GM23338 (cell line): ENCODE measurements at places on chromosomes 3 and 15. TPM values are rescaled to one million over a fixed set of nuclear protein-coding genes. Genes with fewer than 3 reads are reported as not detected.
A peak's percentile ranks its signal among the peaks of the same experiment; 100 is the strongest.

The PROS1 gene
- 2.5 and 4.1 TPM in 2 replicates for total RNA-seq

The FOXL2NB gene
- total RNA-seq, result 10.0 and 15.6 TPM in 2 replicates

The GOLGA8S gene
- not detected in 2 replicates for total RNA-seq

The DGKG gene
- 0.14 TPM in 1 of 2 replicates, not detected in the other for total RNA-seq

The NANOGP8 gene
- 49.6 and 53.4 TPM in 2 replicates for total RNA-seq

The CNTN4 gene
- total RNA-seq, result 1.1 and 4.0 TPM in 2 replicates

The AADACL2 gene
- total RNA-seq, result not detected in 2 replicates

The MST1R gene
- 3.7 and 4.4 TPM in 2 replicates for total RNA-seq

The PLA1A gene
- not detected in 2 replicates for total RNA-seq

The FANCI gene
- 52.4 and 66.8 TPM in 2 replicates for total RNA-seq

- H3K27ac ChIP-seq, result no peak overlapping the region
- no peaks in the 10 kb centered on the region for H3K4me1 ChIP-seq
- H3K4me3 ChIP-seq, result no peak overlapping the region
These were observed 41.8 kb upstream of the UBE2E2 start for GRCh38 chr3:23161308-23161707.

- DNase-seq, result no peak
- H3K4me1 ChIP-seq, result no peaks in the 10 kb centered on the region
- H3K36me3 ChIP-seq, result no peaks in the 10 kb centered on the region
- H3K4me3 ChIP-seq, result no peak overlapping the region
- no peaks in the 10 kb centered on the region for H3K27me3 ChIP-seq
These were observed 71.2 kb downstream of the TNFAIP8L3 start for GRCh38 chr15:51023499-51023898.

DNA sequence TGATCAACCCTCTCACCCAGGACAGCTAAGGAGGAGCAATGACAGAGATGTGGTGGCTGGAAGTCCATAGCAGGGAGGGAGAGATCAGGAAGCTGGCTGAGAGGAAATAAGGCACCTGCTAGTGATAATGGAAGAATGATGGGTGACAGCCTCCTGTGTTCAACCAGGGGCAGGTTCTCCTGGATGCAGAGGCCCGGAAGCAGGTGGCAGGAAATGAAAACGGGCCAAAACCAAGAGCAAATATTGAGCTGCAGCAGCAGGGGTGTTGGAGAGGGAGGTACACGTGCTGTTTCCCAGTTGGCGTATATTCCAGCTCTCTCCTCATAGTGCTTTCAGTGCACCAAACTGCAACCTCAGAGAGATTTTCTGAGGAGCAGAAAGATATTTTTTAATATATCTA is 213.4 kb upstream of the TBL1XR1 start:
- no peak overlapping the region for H3K4me3 ChIP-seq
- H3K4me1 ChIP-seq, result peaks cover 4% of the 10 kb centered on the region; the same call in 1 of the 2 replicates
- H3K36me3 ChIP-seq, result no peaks in the 10 kb centered on the region
- H3K27me3 ChIP-seq, result no peaks in the 10 kb centered on the region
- H3K27ac ChIP-seq, result no peak overlapping the region

DNA sequence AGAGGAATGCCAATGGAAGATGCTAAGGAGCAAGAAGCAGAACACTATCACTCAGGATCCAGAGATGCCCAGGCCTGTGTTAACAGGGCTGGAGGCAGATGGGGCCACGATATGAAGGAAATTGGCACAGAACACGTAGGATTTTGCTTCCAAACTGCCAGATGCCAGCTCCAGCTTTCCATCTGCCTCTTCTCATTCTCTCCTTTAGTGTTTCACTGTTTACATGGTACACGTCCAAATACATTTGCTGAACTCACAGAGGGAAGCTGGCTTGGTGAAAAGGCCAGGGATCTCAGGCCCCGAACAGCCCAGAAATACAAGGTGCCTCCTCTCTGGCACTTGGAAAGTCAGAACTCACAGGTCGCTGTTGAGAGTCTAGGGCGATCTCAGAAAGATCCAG is 187.0 kb downstream of the NTRK3 start:
- H3K4me3 ChIP-seq, result no peak overlapping the region
- H3K36me3 ChIP-seq, result no peaks in the 10 kb centered on the region
- no peak overlapping the region for H3K27ac ChIP-seq
- no peaks in the 10 kb centered on the region for H3K27me3 ChIP-seq

- peaks cover 20% of the 10 kb centered on the region for H3K4me1 ChIP-seq
- no peak overlapping the region for H3K27ac ChIP-seq
- H3K27me3 ChIP-seq, result peaks cover 54% of the 10 kb centered on the region
- no peak for DNase-seq
These were observed 32.1 kb upstream of the ST3GAL6 start for GRCh38 chr3:98730886-98731537.

DNA sequence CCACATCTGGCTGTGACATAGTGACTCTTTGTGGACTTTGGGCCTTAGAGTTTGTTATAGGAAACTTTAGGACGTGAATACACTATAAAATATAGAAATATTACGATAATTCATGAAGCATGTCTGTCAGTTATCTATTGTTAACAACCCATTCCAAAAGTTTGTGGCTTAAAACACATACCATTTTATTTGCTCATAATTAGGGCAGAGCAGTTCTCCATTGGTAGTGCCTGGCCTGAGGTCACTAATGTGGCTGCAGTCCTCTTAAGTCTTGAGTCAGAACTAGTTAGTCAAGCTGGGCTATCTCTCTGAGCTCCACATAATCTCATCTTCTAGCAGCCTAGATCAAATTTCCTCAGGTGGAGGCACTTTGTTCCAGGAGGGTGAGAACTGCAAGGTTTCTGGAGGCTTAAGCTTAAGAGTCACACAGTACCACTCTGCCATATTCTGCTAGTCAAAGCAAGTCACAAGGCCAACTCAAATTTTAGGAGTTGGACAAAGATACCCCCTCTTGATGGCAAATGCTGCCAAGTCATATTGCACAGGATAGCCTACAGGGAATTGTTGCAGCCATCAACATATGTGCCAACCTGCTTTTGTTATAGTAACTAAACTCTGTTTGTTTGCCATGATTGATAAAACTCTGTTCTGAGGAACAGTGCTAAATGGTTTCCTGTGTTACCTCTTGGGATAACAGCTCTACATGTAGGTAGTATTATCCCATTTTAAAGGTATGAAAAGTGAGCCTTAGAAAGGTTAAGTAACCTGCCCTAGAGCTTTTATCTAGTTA is 8.7 kb downstream of the ATXN7 start:
- DNase-seq, result no peak
- no peak overlapping the region for H3K4me3 ChIP-seq
- no peaks in the 10 kb centered on the region for H3K36me3 ChIP-seq
- H3K27ac ChIP-seq, result no peak overlapping the region
- H3K4me1 ChIP-seq, result peaks cover 16% of the 10 kb centered on the region
- no peaks in the 10 kb centered on the region for H3K27me3 ChIP-seq

DNA sequence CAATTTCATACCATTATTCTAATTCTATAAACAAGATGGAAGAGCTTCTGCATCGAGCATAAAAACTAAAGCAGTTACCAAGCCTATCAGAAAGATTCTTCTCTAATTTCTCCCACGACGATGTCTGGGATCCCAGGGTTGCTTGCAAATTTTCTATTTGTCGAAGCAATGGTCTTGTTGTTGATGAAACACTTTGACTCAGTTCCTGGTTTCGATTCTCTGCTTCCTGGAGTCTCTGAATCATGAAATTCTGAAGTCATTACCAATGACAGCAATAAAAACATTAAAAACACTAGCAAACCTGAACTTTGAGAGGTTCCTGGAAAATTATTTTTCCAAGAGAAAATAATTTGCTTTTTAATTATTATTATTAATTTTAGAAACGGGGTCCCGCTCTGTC is 18.7 kb downstream of the TMF1 start:
- no peaks in the 10 kb centered on the region for H3K4me1 ChIP-seq
- peaks cover 25% of the 10 kb centered on the region for H3K36me3 ChIP-seq
- DNase-seq, result no peak
- no peaks in the 10 kb centered on the region for H3K27me3 ChIP-seq
- H3K27ac ChIP-seq, result no peak overlapping the region
- H3K4me3 ChIP-seq, result no peak overlapping the region

DNA sequence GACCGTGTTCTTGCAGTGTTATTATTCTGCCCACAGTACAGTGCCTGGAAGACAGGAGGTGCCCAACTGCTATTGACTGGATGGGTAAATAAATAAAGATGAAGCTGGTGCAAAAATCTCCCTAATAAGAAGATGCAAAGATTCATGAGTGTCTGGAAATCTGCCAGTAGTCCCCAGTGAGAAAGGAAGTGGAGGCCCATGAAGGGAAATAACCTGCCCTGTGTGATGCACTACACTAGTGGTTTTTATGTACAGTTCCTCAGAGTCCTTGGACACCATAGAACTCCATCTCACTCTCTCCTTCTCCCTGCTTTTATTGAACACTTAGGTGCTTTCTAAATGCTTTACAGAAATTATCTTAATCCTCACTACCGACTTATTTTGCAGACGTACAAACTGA is 8.3 kb upstream of the SUCLG2 start:
- H3K4me3 ChIP-seq, result no peak overlapping the region
- no peaks in the 10 kb centered on the region for H3K27me3 ChIP-seq
- H3K27ac ChIP-seq, result no peak overlapping the region
- DNase-seq, result no peak
- no peaks in the 10 kb centered on the region for H3K4me1 ChIP-seq
- no peaks in the 10 kb centered on the region for H3K36me3 ChIP-seq

DNA sequence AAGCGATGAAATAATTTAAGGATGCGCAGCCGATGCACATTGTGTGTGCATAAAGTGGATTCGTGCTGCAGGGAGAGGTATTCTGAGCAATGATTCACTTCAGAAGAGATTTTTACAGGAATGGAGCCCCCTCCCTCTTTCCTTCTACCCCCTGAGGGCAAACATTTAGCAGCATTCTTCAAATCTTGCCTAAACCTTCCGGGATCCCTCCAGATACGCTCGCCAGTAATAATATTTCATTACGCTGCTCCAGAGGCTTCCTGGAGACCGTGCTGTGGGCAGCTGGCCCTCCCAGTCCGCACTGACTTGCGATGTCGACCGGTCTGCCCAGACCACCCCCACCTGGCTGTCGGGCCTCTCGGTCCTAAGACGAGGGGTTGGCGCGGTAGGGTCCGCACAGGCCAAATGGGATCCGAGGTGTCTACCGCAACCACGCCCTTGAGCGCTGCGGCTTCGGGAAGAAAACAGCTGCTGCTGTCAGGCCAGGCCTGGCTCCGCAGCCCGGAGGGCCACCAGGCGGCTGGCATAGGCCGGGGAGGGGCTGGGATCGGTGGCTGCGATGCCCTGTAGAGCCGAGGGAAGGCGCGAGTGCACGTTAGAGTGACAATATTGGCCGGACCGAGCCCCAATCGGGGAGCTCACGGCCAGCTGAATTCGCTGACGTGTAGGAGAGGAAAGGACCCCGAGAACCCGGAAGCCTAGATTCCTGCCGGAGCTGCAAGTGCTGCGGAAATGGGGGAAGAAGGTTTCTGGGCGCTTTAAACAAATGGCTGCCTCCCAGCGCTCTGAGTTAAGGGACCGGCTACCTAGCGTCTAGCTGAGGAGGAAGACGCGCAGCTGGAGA is 14.3 kb downstream of the ZIC4 start:
- no peaks in the 10 kb centered on the region for H3K36me3 ChIP-seq
- H3K4me3 ChIP-seq, result peak overlapping the region; percentile 81
- H3K4me1 ChIP-seq, result peaks cover 80% of the 10 kb centered on the region
- peaks cover 100% of the 10 kb centered on the region for H3K27me3 ChIP-seq
- peak; percentile 96 for DNase-seq

DNA sequence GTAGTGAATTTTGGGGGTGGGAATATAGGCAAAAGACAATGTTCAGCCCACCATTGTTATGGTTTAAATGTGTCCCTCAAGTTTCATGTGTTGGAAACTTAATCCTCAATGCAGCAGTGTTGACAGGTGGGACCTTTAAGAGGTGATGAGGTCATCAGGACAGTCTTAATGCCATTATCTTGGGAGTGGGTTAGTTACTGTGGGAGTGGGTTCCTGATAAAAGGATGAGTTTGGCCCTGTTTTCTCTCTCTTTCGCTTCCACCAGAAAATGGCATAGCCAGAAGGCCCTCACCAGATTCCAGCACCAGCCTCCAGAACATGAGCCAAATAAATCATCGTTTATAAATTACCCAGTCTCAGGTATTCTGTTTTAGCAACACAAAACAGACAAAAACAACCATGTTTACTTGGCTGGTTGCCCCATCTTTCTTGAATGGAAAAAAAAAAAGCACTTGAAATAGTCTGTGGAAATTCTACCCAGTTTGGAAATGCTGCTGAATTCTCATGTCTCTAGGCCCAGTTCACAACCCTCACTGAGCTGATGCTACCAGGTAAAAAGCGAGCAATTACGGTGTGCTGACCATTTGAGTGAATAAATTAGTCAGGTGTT is 31.0 kb upstream of the MFSD1 start:
- peaks cover 5% of the 10 kb centered on the region; the same call in 1 of the 2 replicates for H3K4me1 ChIP-seq
- H3K36me3 ChIP-seq, result no peaks in the 10 kb centered on the region
- H3K27ac ChIP-seq, result no peak overlapping the region

DNA sequence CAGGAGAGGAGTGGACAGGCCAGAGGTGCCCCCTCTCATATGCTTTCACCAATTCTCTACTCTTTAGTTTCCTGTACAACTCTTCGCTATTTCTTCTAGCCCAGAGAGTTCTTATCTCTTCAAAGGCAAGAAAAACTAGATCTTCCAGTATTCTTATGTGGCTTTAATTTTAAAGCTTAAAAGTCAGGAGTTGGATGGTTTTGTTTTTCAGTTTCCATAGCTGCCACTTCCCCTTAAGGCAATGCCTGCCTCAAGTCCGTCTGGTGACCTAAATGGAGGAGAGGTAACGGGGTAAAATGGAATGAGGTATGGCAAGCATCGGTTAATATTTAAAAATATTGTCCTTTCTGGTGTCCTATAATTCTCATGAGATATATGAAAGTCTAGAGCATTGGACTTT is 11.4 kb upstream of the VGLL3 start:
- H3K27me3 ChIP-seq, result no peaks in the 10 kb centered on the region

GRCh38 chr3:19473971-19474580 is 325.8 kb downstream of the KCNH8 start:
- DNase-seq, result peak; percentile 33
- H3K4me1 ChIP-seq, result peaks cover 19% of the 10 kb centered on the region
- no peak overlapping the region for H3K27ac ChIP-seq
- H3K36me3 ChIP-seq, result no peaks in the 10 kb centered on the region
- no peaks in the 10 kb centered on the region for H3K27me3 ChIP-seq

DNA sequence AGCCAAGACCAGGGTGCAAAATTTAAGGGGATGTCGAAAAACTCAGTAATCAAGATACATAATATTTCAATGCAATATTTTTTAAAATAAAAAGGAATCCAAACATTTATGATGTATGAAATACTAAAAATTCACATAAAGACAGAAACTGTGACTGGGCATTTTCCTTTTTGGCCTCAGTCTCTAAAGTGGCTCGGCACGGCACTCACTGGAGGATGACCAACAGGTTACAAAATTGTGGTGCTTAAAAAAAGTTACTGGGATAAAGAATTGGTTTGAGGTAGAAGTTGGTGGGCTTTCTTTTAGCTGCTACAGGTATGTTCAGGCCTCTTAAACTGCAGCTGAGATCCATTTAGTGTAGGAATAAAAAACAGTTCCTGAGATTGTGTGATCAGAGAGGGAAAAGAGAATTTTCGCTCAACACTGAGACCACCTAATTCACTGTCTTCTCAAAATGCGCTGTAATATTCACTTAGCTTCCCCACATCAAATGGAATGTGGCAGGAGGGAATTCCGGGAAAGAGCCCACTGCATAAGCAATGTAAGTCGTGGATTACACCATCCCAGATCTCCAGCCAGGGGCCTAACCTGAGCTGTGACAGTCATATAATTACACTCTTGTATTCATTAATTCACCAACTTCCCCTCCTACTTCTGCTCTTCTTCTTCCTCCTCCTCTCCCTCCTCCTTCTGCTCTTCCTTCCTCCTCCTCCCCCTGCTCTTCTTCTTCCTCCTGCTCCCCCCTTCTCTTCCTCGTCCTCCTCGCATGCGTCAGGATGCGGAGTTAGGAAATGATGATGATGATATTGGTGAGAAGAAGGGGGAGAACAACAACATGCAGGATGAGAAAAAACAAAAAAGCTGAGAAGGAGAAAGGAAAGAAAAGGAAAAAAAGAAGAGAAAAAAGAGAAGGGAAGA is 45.9 kb downstream of the HES1 start:
- no peak for DNase-seq
- no peak overlapping the region for H3K4me3 ChIP-seq
- no peaks in the 10 kb centered on the region for H3K27me3 ChIP-seq
- no peaks in the 10 kb centered on the region for H3K36me3 ChIP-seq
- peaks cover 16% of the 10 kb centered on the region for H3K4me1 ChIP-seq
- no peak overlapping the region for H3K27ac ChIP-seq
